ENCODE measurements at places on chromosomes 5 and 9.

DNA sequence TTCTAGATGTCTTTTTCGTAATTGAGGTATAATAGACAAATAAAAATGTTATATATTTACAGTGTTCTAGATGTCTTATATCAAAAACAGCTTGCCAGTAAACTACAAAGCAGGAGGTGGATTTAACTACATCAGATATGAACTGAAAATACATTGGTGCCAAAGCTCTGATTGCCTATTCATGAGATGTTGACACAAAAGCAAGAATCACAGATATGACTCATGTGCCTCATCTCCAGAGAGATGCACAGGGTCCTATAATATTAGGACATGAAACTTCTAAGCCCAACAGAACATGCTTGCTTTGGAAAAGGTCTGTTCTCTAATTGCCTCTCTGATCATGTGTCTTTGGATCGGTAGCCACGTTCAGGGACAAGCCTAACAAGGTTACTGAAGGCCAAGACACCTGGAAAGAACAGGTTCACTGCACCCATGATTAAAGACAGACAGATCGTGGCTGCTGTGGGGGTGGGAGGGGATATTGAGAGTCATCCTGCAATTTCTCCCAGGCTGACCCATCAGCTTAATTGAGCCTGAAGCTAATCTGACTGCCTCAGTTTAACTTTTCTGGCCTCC, 16.8 kb downstream of the ABCA1 start:
- no peak for DNase-seq

DNA sequence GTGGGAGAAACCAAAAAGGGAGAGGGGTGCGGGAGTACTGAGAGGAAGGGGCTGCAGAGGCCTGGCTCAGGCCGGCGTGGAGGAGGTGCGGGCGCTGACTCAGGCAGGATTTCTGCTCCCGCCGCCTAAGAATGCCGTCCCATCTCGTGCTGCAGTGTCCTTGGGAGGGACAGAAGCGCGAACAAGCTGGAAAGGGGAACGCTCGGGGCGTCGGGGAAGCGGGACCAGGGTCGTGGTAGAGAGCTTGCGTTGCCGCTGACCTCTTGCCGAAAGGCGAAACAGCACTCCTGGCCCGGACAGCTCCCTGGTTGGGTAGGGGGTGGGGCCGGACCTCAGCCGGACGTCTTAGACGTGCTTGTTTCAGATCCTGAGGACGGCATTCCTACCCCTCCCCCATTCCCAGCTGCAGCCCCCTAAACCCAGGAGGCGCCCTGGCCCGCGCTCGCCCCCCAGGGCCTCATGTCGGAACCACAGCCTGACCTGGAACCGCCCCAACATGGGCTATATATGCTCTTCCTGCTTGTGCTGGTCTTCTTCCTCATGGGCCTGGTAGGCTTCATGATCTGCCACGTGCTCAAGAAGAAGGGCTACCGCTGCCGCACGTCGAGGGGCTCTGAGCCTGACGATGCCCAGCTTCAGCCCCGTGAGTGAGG, 1.1 kb downstream of the RELL2 start:
- no peak for DNase-seq

DNA sequence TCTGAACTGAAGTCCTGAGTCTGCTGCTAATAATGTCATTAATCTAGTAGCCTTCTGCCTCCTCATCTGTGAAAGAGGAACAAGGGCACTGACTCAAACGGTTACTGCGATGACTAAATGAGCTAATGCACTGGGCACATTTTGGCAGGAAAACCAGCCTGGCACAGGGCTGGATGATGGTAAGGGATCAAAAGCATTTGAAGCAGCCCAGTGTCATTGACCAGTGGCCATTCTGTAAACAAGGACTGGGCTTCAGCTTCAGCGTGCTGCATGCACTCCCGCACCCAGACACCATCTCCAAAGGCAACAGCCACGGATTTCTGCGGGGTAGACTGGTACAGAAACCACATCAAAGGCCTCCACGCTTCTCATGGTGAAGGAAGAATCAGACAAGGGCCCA, 8.0 kb downstream of the GCNT4 start:
- DNase-seq, result no peak

DNA sequence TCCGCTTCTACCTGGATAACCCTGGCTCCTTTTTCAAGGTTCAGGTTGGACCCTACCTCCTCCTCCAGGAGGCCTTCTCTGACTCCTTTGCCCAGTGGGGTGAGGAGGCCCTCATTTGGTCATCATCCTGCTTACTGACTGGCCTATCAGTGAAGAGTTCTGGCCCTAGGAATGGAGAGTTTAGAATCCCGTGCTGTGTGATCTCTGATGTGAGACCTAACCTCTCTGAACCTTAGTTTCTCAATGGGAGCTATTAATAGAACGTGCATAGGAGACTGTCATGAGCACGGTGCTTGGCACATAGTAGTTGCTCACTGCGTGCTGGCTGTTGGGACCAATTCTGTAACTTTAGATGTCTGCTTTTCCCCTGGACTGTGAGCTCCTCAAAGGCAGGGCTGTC, 10.3 kb downstream of the NTNG2 start:
- no peak for DNase-seq

GRCh38 chr9:120872791-120873502, 4.0 kb downstream of the PHF19 start:
- DNase-seq, result no peak

- DNase-seq, result no peak
Observed at GRCh38 chr9:113929634-113930389, 53.7 kb downstream of the ZNF618 start.

GRCh38 chr9:21904776-21905175, 89.4 kb downstream of the CDKN2A start:
- no peak for DNase-seq

- DNase-seq, result no peak
Observed at GRCh38 chr5:155700333-155700732, 626.6 kb upstream of the SGCD start.

GRCh38 chr5:179872055-179872827, 13.6 kb upstream of the MRNIP start:
- no peak for DNase-seq

- DNase-seq, result no peak
Observed at GRCh38 chr5:157859227-157859575, 256 bp upstream of the CLINT1 start.

- no peak for DNase-seq
Observed at GRCh38 chr9:23774266-23774665, 51.8 kb downstream of the ELAVL2 start.

DNA sequence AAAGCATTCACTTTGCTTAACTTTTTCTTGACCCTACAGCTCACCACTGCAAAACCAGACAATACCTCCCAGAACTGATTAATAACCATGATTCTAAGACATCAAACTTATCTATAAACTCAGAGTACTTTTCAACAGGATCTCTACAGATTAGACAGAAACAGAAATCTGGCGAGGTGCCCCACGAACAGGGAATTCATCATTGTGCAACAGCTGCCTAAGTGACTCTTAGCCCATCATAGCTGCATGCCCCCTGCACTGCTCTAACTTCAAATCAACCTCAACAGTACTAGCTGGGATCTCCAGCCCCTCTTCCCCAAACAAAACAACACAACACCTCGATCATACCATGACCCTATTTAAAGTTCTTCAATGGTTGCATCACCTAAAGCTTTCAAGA, 16.1 kb upstream of the COL23A1 start:
- no peak for DNase-seq
